Activated T-helper 2 cell treated with anti-CD3 and anti-CD28 coated beads, Interferon-gamma antibody, Interleukin-2, Interleukin-4, amounts not matched to agents 10 μg/mL and 5 μg/mL and 100 μg/mL, durations not matched to agents 14 hours and 24 hours and 36 hours (primary cell): ENCODE measurements at places on chromosomes 2 and 18.
A peak's percentile ranks its signal among the peaks of the same experiment; 100 is the strongest.

- H3K4me3 ChIP-seq = no peak overlapping the region
- peaks cover 6% of the 10 kb centered on the region for H3K27me3 ChIP-seq
- no peaks in the 10 kb centered on the region for H3K36me3 ChIP-seq
- no peaks in the 10 kb centered on the region for H3K4me1 ChIP-seq
- no peak overlapping the region for H3K27ac ChIP-seq
- no peak for DNase-seq
These were observed 905.6 kb downstream of the TSN start for GRCh38 chr2:122660786-122661634.

- H3K4me1 ChIP-seq = no peaks in the 10 kb centered on the region
- no peak overlapping the region for H3K4me3 ChIP-seq
- no peaks in the 10 kb centered on the region for H3K27me3 ChIP-seq
These were observed 641.9 kb downstream of the SLC4A3 start for GRCh38 chr2:220269367-220269766.

DNA sequence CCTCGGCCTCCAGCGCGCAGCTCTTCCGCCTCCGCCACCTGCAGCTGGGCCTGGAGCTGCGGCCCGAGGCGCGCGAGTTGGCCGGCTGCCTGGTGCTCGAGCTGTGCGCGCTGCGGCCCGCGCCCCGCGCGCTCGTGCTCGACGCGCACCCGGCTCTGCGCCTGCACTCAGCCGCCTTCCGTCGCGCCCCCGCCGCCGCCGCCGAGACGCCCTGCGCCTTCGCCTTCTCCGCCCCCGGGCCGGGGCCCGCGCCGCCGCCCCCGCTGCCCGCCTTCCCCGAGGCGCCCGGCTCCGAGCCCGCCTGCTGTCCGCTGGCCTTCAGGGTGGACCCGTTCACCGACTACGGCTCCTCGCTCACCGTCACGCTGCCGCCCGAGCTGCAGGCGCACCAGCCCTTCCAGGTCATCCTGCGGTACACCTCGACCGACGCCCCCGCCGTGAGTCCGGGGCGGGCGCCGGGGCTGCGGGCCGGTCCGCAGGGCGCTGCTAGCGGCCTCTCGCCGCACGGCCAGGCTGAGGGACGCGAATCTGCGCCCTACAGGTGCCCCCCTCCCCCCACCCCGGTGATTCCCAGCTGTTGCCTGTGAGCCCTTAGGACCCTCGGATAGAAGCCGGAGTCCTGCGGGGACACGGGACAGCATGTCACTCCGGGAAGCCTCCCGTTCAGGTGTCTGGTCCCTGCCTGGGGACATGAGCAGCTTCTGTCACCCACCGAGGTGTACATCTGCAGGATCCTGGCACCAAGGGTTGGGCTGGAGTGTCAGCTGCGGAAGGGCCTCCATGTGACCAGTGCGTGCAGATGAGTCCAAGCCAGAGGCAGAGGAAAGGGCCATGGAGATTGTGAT is 616 bp downstream of the RNPEPL1 start:
- no peaks in the 10 kb centered on the region for H3K27me3 ChIP-seq
- peak; percentile 51 for DNase-seq
- H3K4me3 ChIP-seq = peak overlapping the region; percentile 82
- peaks cover 14% of the 10 kb centered on the region for H3K36me3 ChIP-seq
- peaks cover 40% of the 10 kb centered on the region for H3K4me1 ChIP-seq

GRCh38 chr2:27959496-27959895 is 69.0 kb downstream of the BABAM2 start:
- no peak for DNase-seq
- H3K27me3 ChIP-seq = no peaks in the 10 kb centered on the region
- H3K36me3 ChIP-seq = peaks cover 33% of the 10 kb centered on the region
- peak overlapping the region; percentile 83 for H3K27ac ChIP-seq

- H3K27me3 ChIP-seq = peaks cover 6% of the 10 kb centered on the region
- no peaks in the 10 kb centered on the region for H3K36me3 ChIP-seq
- H3K4me1 ChIP-seq = no peaks in the 10 kb centered on the region
- no peak overlapping the region for H3K4me3 ChIP-seq
- DNase-seq = no peak
These were observed 17.3 kb downstream of the PARD6G start for GRCh38 chr18:80229766-80230745.

DNA sequence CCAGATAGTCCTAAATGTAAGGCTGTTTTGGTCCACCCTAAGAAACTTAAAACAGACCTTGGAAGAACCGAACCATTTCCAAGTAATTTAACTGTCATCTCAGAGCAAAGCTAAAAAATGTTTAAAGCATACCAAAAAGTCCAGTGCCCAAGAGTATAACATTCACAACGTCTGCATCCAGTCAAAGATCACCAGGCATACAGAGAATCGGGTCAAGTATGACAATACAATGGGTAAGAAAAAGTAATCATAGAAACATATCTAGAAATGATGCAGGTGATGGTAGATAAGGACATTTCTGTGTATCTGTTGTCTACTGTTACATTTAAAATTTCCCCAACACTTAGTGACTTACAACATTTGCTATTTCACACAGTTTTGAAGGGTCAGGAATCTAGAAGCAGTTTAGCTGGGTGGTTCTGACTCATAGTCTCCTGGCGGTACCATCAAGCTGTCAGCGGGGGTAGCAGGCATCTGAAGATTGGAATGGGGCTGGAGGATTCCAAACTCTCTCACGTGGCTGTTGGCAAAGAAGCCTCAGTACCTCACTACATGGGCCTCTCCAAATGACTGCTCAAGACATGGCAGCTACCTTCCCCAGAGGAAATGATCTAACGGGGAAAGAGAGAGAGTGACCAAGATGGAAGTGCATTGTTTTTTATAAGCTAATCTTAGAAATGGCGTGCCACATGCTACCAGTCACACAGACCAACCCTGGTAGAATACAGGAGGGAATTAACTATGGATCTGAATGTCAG is 36.6 kb upstream of the DYNC2LI1 start:
- no peak overlapping the region for H3K4me3 ChIP-seq
- peaks cover 16% of the 10 kb centered on the region for H3K4me1 ChIP-seq
- H3K36me3 ChIP-seq = peaks cover 24% of the 10 kb centered on the region
- H3K27me3 ChIP-seq = no peaks in the 10 kb centered on the region
- DNase-seq = no peak

- no peaks in the 10 kb centered on the region for H3K4me1 ChIP-seq
- no peak overlapping the region for H3K27ac ChIP-seq
- no peak for DNase-seq
- peaks cover 42% of the 10 kb centered on the region for H3K36me3 ChIP-seq
- H3K4me3 ChIP-seq = no peak overlapping the region
These were observed 79.6 kb downstream of the MIB1 start for GRCh38 chr18:21820033-21820810.

DNA sequence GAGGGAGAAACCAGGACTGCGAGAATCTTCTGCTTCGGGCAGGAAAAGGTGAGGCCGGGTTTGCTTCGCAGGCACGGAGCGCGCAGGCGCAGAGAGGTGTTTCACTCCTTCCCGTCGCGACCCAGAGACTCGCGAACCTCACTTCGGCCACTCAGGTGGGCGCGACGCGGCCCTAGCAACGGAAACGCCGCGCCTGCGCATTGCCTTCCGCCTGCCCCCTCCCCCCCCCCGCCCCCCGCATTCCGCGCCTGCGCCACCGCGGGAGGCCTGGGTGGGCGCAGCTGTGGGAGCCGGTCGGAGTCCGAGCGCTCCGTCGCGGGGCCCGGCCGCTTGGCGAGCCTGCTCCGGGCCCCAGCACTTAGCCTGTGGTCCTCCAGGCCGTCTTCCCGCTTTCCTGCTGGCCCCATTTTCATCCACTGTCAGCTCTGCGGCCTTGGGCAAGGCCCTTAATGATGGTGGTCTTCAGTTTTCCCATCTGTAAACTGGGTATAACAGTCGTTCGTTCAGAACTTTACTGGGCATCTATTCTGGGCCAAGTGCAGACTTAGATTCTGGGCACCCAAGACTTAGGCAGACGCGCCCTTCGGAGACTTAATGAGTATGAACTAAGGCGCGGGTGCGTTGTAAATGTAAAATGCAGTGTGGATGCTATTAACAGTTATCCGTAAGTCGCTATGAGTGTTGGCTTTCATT is 62.1 kb upstream of the ACKR3 start:
- no peak overlapping the region for H3K27ac ChIP-seq
- H3K36me3 ChIP-seq = no peaks in the 10 kb centered on the region
- H3K27me3 ChIP-seq = peaks cover 55% of the 10 kb centered on the region
- H3K4me3 ChIP-seq = peak overlapping the region; percentile 48

GRCh38 chr18:28854964-28855363 is 678.0 kb upstream of the CDH2 start:
- H3K27ac ChIP-seq = no peak overlapping the region
- no peaks in the 10 kb centered on the region for H3K36me3 ChIP-seq
- no peak for DNase-seq
- no peaks in the 10 kb centered on the region for H3K4me1 ChIP-seq

DNA sequence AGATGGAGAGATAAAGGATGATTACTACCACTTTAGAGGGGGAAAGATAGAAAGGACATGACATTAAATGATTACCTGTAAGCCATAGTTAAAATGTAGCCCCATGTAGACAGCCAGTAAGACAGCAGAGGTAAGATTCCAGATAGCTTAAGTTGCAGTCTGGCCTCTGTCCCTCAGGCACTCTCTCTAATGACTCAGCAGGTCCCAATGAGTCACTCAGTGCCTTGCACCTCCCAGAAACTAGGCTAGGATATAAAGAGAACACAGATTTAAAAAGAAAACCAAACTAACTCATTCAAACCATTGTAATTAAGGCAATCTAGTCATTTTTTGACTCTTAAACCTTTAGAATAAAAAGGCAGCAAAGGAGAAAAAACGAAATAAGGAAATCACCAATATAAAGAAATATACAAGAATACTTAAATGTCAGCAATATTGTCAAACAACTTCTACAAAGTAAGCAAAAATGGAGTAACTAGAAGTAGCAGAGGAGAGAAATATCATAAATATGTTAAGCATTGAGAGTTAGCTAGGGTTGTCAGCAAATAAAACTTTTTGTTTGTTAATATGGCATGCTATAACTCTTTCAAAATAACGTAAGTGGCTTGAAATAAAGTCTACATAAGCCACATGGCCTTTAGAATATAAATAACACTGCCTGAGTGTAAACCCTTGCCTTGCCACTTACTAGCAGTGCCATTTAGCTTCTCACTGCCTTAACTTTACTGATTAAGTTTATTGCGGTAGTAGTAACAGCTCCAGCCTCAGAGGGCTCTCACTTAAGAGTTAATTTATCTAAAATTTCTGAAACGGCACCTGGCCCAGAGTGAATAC is 48.5 kb downstream of the SOCS6 start:
- no peaks in the 10 kb centered on the region for H3K4me1 ChIP-seq
- no peaks in the 10 kb centered on the region for H3K27me3 ChIP-seq
- H3K4me3 ChIP-seq = no peak overlapping the region
